ENCODE measurements at places on chromosomes 3 and 15. TPM values are rescaled to one million over a fixed set of nuclear protein-coding genes. Genes with fewer than 3 reads are reported as not detected.

- no peak for DNase-seq
Observed at GRCh38 chr3:48472673-48472922, 26.1 kb downstream of the ATRIP start.

Gene CD47
- total RNA-seq = 18.7 TPM

GRCh38 chr3:5140230-5140621 lies 18.1 kb downstream of the ARL8B start:
- no peak for DNase-seq

GRCh38 chr15:100873029-100873677 lies 6.5 kb upstream of the ALDH1A3 start:
- DNase-seq = no peak

Gene CD96
- not detected for total RNA-seq

DNA sequence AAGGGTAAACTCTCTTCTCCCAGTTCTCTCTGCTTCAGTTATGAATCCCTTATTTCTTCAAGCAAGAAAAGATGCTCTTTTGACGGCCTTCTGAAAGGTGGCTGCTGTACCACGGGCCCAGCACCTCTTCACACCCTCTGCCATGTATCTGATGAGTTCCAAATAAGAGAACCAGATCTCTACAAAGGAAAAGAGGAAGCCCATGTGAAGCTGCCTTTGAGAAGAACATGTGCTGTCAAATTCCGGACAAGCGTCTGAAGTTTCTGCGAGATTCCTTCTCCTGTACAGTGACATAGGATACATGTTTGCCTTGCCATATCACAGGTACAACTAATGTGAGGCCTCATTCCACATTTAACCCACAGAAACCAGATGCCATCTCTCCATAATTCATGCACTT lies 59.2 kb downstream of the SH3BP5 start:
- no peak for DNase-seq

DNA sequence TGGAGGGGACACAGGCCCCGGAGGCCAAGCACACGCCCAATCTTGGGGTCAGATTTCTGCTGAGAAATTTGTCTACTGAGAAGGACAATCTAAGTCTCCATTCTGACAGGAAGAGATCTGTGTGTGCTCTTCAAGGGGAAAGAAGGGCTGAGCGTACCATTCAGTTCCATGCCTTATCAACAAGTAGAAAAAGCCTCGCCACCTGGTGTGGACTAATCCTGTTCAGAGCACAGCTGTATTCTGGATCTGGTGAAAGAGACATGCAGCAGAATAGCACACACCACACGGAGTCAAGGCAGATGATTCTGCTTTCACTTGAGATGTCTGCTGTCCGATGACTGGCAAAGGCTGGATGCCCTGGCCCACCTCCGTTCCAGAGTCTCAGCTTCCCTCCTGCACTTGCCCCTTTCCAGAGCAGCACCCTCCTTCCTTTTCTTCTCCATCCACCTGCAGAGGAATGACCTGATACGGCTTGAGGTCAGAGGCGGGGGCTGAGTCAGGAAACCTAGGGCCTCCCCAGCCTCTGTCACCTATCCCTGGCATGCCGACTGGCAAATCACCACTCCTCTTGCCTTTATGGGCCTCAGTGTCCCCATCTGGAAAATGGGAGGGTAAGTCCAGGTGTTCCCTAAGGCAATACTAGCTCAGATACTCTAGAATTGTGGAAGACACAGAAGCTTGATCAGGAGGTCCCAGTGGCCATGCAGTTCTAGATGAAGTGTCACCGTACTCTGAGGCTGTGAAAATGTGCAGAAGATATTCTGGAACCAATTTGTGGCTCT lies 36.9 kb upstream of the CTSH start:
- DNase-seq = no peak

- DNase-seq = peak; percentile 95
Observed at GRCh38 chr3:126472277-126473006, 3.2 kb downstream of the ZXDC start.

- no peak for DNase-seq
Observed at GRCh38 chr3:94619643-94620042, 556.8 kb downstream of the NSUN3 start.

GRCh38 chr3:112682361-112682760 lies 41.4 kb upstream of the CCDC80 start:
- DNase-seq = no peak

Gene HRH1
- 1.2 TPM for total RNA-seq

DNA sequence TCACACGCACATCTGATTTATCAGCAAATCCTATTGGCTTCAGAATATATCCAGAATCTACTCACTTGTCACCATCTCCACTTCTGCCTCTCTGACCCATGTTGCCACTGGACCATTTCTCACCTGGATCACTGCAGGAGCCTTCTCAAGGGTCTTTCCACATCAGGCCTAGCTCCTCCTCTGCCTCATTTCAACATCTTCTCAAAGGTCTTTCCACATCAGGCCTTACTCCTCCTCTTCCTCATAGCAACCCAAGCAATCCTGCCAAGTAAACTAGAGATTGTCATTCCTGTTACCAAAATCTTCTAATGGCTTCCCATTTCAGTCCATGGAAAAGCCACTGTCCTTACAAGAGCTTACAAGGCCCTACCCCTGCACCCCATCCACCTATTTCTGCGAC lies 18.0 kb upstream of the DUT start:
- DNase-seq = no peak

GRCh38 chr3:81154611-81155143 lies 606.8 kb downstream of the GBE1 start:
- no peak for DNase-seq

Gene KLHL6
- total RNA-seq = 0.31 TPM

- DNase-seq = no peak
Observed at GRCh38 chr3:197117114-197117513, 87.5 kb upstream of the MELTF start.

GRCh38 chr3:177676148-177676547 lies 478.9 kb upstream of the TBL1XR1 start:
- DNase-seq = no peak

DNA sequence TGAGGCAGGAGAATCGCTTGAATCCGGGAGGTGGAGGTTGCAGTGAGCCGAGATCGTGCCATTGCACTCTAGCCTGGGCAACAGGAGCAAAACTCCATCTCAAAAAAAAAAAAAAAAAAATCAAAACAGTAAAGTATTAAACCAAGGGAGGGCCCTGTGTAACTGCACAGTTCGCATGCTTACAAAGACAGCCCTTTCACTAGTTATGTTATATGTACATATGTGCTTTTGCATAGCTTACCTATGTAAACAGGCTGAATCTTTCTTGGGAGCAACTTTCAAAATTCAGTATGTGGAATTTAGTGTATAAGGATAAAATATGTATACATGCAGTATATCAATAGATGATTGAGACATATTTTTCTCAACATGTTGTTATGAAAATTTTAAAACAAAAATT lies 16.1 kb upstream of the SLMAP start:
- no peak for DNase-seq

Gene SCAANT1
- total RNA-seq = not detected

DNA sequence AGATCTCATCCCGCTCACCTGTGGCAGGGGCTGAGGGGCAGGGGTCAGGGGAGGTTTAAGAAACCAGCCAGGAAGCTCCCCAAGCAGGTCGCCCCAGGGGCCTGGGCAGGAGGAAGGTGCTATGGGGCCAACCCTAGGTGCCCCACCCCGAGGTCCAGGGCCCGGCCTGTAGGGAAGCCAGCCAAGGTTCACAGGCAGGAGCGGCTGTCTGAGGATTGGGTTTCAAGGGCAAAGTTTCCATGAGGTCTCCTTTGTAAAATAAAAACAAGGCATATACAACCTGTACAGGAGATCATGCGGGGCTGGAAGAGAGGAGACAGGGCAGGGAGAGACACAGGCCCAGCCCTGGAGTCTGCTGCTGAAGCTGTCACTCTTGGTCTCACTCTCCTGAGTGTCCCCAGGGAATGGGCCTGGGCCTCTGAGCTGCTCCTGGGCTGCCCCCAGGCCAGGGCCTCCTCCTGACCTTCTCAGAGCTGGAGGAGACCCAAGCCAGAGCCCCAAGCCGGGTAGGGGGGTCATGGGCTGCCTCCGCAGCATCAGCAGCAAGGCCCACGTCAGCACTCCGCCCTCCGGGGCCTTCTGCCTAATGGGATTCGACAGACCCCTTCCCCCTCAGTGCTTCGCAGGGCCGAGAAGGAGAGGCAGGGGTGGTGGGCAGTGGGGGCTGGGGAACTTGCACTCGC lies 5.5 kb downstream of the CPLX3 start:
- peak; percentile 61 for DNase-seq

Gene SLC9A9
- total RNA-seq = 3.8 TPM

DNA sequence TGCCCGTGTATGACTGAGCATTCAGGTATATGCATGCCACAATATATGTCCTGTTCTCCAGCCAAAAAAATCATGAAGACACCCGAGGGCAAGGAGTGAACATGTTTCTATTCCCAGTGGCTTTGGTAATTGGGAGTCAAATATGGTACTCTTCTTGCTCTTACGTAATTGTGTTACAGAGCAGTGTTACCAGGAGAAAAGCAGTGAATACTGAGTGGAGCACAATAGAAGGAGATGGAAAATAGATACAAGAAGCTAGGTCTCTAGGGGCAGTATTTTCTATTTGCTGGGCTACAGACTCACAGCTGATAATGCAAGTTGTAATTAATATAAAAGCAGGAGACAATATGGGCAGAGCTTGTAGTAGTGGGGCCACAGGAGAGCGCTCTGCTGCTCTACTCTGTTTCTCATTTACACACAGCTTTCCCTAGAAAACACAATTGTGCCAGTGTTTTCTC lies 13.2 kb downstream of the MEIS2 start:
- DNase-seq = no peak

Gene SLC38A3
- total RNA-seq = 3.0 TPM

DNA sequence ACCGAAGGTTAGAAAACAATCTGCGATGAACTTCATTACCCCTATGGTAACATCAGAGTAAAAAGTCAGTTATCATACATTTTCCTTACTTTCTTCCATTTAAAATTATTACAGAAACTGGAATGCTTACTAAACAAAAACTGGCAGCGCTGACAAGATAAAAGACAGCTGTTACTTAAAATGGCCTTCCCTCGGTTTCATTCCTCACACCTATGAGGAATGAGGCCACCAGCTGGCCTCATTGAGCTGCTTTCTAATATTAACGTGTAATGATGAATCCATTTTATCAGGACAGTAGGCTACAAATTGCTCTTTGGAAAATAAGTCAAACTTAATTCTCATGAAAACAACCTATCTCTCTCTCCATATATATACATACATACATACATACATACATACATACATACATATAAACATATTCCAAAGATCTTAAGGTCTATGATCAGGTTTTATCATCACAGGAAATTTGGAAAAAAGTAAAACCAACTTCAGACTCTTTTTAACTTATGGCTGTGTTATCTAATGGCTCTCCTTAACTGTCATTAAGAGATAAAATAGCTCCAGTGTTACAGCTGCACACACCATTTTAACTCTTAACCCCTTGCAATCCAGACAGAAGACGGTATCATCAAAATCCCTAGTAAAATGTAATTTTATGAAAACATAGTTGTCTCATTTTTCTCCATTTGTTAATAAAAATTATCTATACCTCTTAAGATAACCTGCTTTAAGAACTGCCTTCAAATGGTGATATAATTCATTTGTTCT lies 5.2 kb downstream of the CCNL1 start:
- DNase-seq = no peak

GRCh38 chr3:108053067-108053466 lies 37.8 kb downstream of the CD47 start:
- DNase-seq = no peak

DNA sequence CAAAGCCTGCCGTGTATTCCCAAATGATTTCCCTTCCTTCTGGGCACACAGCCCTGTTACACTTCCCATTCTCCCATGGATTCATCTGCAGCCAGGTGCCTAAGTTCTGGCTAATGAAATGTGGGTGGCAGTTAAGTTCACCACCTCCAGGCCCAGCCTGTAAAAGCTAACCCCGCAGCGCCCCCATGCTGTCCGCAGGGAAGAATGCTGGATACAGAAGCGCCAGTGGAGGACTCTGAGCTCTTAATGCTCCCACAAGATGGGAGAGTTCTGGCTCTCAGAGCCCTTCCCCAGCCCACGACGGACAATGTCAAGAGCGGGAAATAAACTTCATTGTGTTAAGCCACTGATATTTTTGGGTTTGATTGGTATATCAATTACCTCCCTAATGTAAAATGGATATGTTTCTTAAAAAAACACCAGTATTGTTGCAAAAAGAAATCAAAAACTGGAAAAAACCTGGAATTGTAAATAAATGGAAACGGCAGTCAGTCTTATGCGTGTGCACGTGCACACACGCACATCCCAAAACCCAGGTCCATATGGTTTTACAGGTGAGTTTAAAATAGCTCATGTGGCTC lies 37.7 kb upstream of the FGD5 start:
- DNase-seq = no peak

DNA sequence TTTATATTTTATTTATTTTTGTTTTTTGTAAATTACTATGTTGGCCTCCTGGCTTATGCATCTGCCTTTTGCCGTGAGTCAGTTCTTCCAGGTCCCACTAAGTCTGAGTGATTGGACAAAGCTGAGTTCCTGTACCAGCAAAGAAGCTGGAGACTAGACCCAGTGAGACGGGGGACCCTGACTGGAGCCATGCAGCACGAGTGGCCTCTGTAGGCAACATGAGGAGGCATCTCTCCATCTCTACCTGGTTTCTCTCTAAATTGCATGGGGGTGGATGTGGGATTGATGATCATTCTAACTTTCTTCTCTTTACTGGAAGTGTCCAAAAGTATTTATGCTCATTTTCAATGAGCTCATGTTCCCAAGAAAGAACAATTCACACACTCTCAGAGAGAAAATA lies 155.3 kb upstream of the MRPL3 start:
- DNase-seq = no peak

DNA sequence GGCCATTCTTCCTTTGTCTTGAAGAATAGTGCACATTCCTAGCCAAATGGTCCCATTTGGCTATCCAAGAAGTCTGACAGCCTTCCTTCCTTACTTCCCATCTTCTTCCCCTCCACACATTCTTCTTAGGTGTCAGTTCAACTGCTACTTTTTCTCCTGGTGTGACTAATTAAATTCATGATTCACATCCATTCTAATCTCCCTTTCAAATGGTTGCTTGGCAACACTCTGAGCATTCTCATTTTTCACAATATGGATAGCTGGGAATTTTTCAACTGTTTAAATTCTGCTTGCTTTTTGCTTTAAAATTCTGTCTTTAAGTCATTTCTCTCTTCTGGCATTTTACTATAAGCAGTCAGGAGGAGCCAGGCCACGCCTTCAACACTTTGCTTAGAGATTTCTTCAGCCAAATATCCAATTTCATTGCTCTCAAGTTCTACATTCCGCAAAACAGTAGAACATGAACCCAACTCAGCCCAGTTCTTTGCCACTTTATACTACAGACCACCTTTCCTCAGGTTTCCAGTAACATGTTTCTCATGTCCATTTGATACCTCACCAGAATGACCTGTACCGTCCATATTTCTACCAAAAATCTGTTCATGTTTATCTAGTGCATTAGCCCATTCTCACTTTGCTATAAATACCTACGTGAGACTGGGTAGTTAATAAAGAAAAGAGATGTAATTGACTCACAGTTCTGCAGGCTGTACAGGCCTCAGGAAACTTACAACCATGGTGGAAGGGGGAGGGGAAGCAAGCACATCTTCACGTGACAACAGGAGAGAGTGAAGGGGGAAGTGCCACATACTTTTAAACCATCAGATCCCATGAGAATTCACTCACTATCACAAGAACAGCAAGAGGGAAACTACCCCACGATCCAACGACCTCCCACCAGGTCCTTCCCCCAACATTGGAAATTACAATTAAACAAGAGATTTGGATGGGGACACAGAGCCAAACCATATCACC lies 31.9 kb upstream of the MCF2L2 start:
- no peak for DNase-seq

Gene SLC51B
- total RNA-seq = not detected

Gene FSIP1
- total RNA-seq = 23.9 TPM
